HuH-7 (cell line): ENCODE measurements at places on chromosomes 2 and 18.

DNA sequence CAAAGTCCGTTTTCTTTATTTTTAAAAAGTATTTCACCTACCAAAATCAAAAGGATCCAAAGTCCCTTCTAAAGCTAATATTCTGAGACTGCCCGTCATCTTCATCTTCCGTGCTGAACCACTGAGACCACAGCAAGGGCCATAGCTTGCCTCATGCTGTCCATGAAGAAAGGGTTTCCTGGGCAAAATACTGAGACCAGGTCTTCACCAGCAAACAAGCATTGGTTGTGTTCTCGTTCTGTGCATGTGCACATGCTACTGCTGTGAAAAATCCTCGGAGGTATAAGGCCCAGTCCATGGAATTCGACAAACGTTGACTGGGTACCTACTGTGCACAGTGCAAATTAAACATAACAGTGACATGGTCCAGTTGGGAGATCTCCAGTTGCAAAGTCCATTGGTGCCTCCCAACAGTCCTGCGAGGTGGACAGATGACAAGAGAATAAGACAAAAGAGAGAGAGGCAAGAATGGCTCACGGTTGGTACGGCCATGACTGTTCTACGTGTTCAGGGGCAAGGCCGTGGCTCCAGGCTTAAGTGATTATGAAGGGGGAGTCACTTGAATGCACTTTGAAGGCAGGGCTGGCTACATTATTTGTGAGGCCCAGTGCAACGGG lies 192.6 kb upstream of the GLI2 start:
- no peak for DNase-seq

- DNase-seq = no peak
These were observed 74.8 kb downstream of the TCF4 start for GRCh38 chr18:55513161-55513560.

DNA sequence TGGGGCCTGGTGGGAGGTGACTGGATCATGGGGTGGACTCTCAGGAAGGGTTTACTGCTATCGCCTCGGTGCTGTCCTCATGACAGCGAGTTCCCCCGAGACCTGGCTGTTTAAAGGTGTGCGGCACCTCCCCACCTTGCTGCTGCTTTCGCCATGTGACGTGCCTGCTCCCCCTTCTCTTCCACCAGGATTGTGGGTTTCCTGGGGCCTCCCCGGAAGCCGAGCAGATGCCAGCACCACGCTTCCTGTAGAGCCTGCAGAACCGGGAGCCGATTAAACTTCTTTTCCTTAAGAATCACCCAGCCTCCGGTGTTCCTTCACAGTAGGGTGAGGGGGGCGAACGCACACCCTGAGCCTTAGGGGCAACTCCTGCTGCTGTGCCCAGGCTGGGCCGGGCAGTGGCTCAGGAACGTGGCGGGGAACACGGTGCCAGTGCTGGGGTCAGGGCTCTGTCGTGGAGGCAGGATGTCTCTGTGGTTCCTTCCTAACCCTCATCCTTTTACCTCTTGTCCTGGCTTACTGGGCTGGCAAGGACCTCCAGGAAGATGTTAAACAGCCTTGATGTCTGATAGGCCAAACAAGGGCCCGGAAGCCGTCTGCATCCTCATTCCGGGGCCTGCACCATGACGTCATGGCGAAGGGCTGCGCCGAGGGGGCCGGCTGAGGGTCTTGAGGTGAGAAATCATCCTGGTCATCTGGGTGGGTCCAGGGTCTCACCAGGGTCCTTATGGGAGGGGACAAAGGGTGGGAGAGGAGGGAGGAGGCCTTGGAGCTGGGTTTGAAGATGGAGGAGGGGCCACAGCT lies 12.7 kb downstream of the NEU4 start:
- no peak for DNase-seq

GRCh38 chr2:55120634-55121359 lies 70.5 kb upstream of the RTN4 start:
- DNase-seq = no peak

DNA sequence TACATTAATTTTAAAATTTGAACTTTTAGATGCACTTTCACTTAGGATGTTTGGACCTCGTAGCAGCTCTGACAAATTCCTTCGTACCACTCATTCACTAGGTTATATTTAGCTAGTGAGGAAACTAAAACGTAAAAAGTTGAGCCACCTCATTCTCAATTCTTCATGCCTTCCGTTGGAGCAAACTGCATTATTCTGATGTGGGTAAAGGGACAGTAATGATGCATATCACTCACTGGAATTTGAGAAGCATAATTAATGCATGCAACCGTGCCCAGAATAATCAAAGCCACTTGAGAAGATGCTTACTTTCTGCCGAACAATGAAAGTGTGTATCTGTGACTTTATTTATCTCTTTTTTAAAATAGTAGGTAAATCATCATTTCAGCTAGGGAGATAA lies 2.2 kb downstream of the CNOT9 start:
- DNase-seq = no peak

DNA sequence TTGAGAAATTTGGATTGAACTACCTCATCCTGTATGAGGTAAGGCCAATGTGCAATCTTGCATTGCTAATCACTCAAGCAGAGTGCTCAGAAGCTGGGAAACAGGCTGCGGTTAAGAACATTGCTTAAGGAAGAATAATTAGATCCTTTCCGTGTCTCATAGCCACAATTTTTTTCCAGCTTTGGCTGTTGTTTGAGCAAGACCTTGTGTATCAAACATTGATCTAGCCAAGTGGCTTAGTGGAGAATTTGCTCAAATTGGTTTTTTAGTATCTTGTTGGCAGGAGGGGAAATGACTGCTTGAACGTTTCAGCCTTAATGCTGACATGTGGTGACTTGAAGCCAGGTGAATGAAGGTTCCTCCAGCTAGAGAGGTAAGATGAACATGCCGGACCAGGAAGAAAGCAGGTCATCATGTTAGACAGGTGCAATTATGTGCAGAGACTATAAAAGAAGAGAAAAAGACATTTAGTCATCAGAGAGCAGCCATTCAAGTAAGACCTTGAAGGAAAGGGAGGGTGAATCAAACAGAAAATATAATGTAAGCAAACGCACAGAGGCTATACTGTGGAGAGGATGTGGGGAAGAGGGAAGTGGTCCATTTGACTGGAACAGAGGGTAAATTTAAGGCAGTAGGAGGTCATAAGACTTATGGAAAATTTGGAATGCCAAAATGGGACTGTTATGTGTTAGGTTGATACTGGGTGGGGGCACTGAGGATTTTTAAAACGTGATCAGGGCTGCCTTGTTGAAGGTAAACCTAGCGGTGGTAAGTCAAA lies 98.9 kb upstream of the CYP1B1 start:
- no peak for DNase-seq

DNA sequence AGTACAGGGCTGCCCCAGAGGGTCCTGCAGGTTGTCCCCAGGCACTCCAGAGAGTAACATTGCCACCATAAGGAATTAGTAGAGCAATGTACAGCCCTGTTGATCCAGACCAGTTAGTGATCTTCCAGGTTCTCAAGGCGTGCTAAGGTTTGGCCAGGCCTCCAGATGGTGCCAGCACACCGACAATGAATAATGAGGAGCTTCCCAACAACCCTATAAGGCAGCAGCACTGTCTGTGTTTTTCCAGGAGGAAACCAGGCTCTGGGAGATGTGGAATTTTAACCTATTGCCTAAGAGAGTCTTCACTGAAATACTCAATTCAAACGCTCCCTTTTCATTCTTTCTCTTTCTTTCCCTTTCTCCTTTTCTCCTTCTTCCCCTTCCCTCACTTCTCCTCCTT lies 122.1 kb downstream of the MGAT5 start:
- peak; percentile 56 for DNase-seq

GRCh38 chr2:174593574-174594203 lies 3.9 kb downstream of the WIPF1 start:
- DNase-seq = no peak

DNA sequence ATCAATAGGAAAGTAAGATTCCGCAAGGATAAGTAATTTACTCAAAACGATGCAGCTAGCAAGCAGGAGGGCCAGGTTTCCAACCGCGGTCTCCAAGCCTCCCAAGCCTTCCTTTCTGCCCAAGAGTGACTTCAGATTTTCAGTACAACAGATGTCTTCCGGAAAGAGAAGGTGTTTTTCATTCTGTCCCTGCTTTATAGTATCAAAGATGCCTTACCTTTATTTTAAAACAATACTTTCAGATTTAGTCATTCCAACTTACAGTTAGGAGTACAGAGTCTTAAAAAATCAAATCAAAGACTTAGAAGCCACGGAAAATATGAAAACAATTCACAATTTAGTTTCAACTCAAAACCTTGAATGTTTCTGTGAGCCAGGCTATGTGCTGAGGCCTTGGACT lies 43.6 kb downstream of the CYB5A start:
- DNase-seq = no peak

- peak; percentile 35 for DNase-seq
These were observed 571 bp downstream of the EEF1B2 start for GRCh38 chr2:206160125-206160806.

DNA sequence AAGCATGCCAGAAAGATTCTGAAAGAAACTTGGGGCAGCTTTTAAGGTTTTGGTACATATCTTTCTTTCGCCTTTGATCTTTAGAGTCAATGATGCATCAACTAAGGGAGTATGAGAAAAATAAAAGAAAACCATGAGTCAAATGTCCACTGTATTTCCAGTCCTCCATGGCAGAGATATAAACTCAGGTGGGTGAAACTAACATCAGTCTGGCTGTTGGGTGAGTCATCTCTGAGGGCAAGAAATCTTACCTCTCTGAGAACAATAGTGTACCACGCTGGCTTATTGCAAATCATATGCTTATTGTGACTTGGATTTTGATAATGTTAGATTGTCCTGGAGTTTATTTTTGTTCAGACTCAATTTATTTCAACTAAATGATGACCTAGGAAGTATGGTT lies 521.0 kb downstream of the PLCL1 start:
- DNase-seq = no peak

- no peak for DNase-seq
These were observed 73.1 kb downstream of the RTN4 start for GRCh38 chr2:54977149-54977548.

GRCh38 chr2:109494351-109494750 lies 119.4 kb downstream of the SEPTIN10 start:
- no peak for DNase-seq

DNA sequence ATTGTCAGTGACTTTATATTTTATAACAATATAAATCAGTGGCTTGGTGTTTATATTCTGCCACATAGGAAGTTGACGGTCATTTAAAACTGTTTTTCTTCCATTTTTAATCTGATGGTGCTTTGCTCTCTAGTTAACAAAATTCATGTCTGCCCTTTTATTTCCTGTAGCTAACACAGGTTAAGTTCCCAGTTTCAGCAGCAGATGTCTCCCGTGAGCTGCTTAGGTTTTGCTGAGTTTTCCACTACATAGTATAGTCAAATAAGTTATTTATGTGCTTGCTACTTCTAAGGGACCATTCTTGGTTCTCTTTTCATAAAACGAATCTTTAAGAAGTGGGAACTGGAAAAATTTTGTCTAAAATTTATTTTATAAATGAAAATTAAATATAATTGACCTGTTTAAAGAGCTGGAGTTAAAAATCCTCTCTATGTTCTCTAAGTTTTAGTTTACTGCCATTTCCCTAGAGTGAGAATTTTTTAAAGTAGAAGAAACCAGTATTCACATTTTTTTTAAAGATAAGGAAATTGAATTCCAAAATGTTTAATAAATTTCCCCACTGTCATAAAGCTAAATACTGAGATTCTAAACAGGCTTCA lies 20.6 kb downstream of the HTR2B start:
- DNase-seq = peak; percentile 10

GRCh38 chr2:170582751-170583463 lies 132.2 kb upstream of the SP5 start:
- no peak for DNase-seq

DNA sequence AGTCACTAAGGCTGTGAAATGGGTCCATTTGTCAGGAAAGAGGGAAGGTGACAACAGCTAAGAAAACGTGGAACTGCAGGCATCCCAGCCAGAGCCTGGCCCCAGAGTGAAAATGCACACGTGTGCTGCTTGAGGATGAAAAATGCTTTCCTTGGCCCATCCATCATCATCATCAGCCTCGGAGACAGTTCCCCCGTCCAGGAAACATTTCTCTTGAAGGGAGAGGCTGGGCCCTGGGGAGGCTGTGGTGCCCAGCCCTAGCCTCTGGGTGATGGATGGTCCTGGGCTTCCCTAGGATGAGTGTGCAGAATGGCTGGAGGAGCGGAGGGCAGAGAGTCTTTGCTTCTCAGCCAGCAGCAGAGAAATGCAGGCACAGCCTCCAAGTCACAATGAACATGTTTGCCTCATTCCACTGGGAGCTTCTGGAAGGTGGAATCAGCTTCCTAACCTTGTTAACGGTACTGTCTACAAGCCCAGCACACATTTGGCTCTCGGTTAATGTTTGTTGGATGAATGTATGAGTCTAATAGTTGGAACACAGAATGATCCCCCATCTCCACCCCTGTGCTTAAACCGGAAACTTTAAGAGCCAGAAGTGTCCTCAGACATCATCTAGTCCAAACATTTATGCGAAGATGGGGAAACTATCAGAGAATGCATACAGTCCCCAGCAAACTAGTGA lies 164.0 kb downstream of the RDH14 start:
- DNase-seq = no peak

DNA sequence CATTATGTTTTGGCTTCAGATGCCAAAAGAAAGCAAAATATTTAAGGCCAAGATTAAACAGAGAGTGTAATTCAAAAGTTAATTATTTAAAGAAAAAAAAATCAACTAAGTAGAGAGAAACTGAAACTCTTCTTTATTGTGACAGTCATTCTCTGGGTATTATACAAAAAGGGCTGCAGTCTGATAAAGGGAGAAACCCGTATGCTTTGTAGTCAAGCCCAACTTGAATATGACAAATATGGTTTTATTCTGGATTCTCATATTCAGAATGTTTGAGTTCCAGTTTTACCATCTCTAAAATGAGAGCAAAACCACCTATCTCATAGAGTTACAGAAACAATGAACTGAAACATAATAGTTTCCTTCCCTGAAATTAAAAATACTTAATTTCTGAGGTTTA lies 8.2 kb downstream of the CDH2 start:
- DNase-seq = no peak

DNA sequence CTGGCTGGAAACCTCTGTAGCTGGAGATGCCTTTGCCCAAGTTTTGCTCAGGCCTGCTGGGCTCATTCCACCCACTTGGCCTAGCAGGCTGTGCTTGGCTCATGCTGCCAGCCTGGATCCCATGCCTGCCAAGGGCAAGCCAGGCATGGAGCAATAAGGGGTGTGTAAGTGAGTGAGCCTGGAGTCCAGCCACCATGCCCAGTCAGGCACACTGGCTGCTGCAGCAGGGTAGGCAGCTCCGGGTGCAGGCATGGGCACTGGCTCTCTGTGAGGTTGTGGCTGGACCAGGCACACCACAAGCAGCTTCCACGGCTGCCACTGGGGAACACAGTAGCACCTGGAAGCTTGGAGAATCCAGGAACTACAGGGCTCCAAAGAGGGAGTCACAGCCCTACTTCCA lies 147.7 kb upstream of the HS6ST1 start:
- DNase-seq = no peak

- DNase-seq = no peak
These were observed 413.6 kb downstream of the THSD7B start for GRCh38 chr2:137178951-137179377.

GRCh38 chr2:310994-311393 lies 23.1 kb upstream of the ALKAL2 start:
- no peak for DNase-seq

GRCh38 chr18:55319459-55320193 lies 268.4 kb downstream of the TCF4 start:
- no peak for DNase-seq
